Anterior cingulate cortex (tissue), 58 donors: ENCODE measurements at places on chromosomes 1 and 21.

DNA sequence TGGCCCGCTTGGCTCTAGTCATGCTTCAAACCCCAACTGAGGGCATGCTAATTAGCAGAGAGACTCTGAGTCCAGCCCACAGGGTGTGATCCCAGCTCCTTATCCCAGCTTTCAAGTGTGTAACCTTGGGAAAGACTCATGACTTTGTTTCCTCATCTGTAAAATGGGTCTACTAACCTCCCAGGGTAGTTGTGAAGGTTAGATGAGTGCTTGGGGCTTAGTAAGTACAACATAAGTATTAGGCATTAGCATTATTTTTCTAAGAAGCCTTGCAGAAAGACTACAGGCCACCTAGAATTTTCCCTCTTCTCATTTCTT, 2.8 kb downstream of the MYOM3 start:
- no peak for DNase-seq

DNA sequence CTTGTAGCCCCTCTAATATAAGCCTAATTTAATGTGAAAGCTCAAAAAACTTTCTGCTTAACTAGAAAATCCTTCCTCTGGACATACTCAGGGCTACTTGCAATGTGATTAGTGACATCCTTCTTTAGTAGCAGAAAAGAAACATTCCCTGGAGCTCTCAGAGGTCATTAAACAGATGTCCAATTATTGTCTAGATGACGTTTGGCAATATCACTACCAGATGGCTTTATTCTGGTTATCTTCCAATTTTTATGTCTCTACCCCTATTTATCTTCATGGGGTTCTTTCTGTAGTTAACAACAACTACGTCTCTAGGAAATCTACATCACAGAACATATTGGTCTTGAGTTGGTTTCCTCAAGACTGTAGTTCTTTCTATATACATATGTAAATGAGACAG, 44.2 kb downstream of the CTH start:
- no peak for DNase-seq

GRCh38 chr1:2404890-2405511, 7.4 kb downstream of the PEX10 start:
- DNase-seq: no peak

- no peak for DNase-seq
Observed at GRCh38 chr1:231666220-231666936, 39.8 kb downstream of the DISC1 start.

DNA sequence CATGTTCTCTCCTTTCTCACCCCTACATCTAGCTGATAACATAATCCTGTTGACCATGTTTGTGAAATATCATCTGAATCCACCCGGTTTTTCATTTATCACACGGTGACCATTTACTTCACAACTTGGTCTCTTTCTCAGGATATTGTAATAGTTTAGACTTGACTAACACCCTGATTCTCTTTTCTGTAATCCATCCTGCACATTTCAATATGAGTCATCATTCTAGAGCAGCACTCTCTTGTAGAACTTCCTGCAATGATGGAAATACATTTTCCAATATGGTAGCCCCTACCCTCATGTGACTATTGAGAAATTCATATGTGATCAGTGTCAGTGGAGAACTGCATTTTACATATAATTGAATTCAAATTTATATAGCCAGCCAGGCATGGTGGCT, 2.3 kb upstream of the JAM2 start:
- no peak for DNase-seq

- no peak for DNase-seq
Observed at GRCh38 chr1:68128157-68128556, 77.7 kb upstream of the DIRAS3 start.

GRCh38 chr21:20729376-20729775, 268.8 kb upstream of the NCAM2 start:
- no peak for DNase-seq

DNA sequence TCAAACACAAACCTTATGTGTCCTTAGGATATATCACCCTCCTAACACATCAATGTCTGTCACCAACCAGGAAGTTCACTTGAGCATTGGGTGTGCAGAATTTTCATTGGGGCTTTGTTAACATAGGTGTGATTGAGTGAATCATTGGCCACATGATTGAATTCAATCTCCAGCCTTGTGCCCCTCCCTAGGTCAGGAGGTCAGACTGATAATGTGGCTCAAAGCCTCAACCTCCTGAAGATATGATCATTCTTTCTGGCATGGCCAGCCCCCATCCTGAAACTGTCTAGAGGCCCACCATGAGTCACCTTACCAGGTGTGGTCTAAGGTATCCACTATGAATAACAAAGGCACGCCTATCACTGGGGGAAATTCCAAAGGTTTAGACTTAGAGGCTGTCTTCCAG, 90.1 kb downstream of the PKN2 start:
- no peak for DNase-seq

DNA sequence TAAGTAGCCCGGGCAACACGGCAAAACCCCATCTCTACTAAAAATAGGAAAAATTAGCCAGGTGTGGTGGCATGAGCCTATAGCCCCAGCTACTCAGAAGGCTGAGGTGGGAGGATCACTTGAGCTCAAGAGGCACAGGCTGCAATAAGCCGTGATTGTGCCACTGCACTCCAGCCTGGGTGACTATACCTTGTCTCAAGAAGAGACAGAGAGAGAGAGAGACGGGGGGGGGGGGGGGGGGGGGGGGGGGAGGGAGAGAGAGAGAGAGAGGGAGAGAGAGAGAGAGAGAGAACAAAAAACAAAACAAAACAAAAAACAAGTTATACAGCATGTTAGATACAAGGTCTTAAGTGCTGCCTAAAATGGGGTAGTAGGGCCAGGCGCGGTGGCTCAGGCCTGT, 77.8 kb upstream of the ZNF281 start:
- no peak for DNase-seq

DNA sequence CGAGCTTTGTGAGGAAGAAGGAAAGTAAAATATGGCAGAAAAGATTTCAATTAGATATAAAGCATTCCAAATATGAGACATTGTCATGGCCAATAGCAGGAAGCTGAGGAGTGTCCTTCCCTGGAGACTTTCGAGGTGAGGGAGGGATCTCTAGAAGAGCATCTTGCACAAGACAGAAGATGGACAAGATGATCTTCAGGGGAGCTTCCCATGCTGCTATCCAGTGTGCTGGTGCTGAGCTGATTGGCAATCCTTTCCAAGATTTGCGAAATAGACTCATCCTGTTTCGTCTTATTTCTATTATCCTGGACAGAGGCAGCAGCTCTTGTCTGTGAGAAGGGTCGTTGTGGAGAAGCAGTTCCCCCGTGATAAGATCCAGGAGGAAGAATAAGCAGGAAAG, 342.0 kb upstream of the CAMK1G start:
- DNase-seq: no peak

DNA sequence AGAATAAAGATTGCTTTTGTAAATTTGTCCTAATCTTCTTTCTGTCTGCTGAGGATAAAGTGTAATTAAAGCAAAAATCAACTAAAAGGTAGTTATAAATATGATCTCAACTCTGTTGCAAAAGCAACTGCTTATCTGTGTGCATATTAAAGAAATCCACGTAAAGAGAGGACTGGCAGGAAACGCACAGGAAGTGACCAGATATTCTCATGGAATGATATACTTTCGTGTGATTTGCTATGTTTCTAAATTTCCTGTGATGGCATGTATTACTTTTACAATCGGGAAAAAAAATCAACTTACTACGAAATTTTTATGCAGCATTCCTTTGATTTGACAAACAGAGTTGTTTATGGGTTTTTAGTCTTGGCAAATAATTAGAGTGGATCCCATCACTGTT, 75.4 kb downstream of the RGS2 start:
- DNase-seq: no peak

- no peak for DNase-seq
Observed at GRCh38 chr1:52162947-52163346, 21.1 kb downstream of the ZFYVE9 start.

- no peak for DNase-seq
Observed at GRCh38 chr1:91796390-91796654, 89.6 kb downstream of the TGFBR3 start.

DNA sequence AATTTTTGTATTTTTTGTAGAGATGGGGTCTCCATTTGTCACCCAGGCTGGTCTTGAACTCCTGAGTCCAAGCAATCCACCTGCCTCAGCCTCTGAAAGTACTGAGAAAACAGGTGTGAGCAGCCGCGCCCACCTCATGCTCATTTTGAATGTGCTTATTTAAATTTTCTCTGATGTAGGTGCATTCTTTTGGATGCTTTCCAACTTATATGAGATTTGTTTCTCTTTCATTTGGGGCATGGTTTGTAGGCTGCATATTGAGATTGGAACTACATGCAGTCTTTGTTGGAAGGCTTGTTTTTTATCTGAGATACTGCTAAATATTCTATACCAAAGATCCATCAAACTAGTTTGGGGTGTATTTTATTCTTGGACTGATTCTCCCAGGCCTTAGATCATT, 81.0 kb upstream of the IVNS1ABP start:
- DNase-seq: no peak
